ENCODE measurements at places on chromosomes 3 and 15.

GRCh38 chr15:84813435-84813834 is 3.7 kb upstream of the ALPK3 start:
- DNase-seq = no peak

DNA sequence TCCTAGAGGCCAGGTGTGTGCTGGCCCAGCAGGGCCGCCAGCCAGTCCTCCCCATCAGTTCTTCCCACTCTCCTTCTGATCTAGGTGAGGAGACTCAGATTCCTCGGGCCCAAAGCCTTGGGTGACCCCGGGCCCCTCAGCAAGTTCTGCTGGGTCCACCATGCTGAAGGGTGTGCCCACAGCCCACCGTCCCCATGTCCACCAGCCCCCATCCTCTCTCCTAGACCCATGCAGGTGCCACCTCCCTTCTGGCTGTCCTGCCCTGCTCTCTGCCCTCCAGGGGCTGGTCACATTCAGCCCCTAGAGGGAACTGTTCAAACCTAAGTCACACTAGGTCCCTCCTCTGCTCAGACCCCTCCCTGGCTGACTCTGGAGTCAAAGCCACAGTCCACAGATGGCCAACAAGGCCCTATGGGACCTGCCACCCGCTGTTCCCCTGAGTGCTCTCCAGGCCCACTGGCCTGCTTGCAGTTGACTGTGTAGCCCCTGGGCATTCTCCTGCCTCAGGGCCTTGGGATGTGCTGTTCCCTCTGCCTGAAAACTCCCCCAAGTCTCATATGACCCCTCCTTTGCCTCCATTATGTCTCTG is 878 bp upstream of the TLR9 start:
- no peak for DNase-seq

GRCh38 chr15:62085740-62086139 is 19.0 kb downstream of the C2CD4A start:
- DNase-seq = peak; percentile 8

DNA sequence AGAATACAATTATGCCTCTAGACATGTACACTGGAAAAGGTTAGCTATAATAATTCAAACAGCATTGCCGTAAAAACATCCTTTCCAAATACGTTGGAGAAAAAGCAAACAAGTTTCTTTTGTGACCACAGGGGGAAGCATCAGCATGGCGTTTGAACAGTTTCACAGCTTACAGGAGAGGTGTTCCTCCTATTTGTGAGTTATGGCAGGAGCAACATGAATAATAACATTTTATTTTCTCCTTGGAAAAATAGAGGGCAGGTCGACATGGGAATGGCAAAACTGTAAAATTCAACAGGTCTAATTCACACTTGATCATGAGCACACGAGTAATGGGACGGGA is 39.7 kb upstream of the GADL1 start:
- no peak for DNase-seq

DNA sequence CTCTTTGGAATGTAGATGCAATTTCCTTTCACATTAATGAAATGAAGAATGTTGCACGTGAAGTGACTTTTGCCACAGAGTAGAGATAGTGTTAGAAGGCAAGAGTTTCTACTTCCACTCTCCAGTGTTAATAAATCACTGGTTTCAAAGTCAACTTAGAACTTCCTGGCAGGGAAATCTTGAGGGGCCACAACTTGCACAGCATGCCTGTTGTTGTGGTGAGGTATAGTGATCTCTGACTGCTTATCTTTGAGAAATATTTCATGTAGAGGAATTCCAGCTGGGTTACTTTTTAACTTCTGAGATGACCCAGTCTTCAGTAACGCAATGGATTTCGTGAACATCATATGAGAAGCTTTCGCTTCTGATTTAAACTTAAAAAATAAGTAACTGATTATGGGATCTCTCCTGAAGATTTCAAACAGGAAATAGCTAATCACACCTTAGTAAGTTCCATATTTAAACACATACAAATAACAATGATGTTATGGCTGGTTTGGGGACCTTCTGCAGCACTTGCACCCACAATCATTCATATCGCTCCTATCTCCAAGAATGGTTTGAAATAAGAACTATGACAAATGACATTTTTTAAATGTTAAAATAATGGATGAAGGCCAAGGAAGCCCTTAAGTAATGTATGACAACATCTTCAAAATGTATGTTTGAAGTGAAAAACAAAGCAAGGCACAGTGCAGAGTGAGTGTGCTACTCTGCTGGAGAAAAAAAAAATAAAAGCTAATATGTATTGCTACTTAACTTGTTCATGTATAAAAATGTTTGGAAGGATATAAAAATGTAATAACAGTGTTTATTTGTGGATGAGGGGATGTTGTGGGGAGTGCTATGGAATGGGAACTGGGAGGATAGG is 726.5 kb upstream of the NECTIN3 start:
- no peak for DNase-seq

- DNase-seq = no peak
Observed at GRCh38 chr3:149490260-149490971, 15.9 kb downstream of the TM4SF4 start.
